ENCODE measurements at places on chromosomes 7 and 10.
A peak's percentile ranks its signal among the peaks of the same experiment; 100 is the strongest.

DNA sequence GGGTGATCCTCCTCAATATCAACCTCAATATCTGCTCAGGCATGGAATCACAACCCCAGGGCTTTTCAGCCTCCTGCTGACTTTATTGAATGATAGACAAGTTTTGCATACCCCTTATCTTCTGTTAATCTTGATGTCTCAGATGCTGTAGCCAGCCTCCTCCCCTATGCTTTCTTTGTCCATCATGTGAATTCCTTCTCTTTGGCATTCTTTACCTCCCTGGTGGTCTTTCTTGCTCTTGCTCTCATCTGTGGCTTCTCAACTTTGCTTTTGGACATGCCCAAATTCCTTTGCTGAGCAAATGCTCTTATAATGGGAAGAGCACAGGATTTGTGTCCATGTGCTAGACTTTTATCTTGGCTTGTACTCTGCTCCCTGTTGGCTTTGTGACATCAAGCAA is 73.4 kb upstream of the FAM13C start:
- no peak for DNase-seq

- no peak for DNase-seq
These were observed 662.9 kb downstream of the INHBA start for GRCh38 chr7:41039981-41040380.

DNA sequence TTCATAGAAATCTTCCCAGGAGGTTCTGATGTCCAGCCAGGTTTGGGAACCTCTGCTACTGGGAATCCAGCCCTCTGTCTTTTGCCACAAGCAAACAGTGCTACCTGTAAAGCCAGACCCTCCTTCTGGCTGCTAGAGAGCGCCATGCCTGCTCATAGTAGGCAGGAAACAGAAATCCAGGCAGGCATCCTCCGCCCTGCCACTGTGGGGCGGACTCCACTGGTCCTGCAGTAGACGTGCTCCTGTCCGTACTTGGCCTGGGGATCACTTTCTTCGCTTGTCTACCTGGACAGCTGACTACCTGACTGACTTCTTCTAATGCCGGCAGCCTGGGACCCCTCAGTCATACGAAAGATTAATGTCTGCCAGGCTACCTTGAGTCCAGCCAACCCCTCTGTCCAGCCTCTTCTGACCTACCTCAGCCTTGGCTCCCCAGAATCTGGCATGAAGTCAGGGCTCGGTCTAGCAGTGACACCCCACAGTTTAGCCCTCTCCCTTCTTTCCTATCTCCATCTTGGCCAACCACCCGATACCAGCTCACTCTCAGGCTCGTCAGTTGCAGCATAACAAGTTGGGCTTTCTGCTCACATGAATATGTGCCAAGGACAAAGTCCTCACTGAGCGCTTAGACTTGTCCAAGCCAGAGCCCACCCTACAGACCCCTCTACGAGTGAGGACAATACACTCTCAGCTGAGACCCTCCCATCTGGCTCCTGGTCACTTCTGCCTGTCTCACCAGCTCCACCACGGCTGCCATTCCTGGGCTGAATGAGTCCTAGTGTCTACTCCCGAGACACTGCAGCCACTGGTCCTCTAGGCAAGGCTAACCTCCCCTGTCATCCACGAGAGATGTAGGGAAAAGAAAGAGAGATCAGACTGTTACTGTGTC is 43.9 kb upstream of the OPALIN start:
- peak; percentile 13 for DNase-seq

GRCh38 chr7:73901823-73902597 is 41.1 kb downstream of the TMEM270 start:
- DNase-seq = no peak

DNA sequence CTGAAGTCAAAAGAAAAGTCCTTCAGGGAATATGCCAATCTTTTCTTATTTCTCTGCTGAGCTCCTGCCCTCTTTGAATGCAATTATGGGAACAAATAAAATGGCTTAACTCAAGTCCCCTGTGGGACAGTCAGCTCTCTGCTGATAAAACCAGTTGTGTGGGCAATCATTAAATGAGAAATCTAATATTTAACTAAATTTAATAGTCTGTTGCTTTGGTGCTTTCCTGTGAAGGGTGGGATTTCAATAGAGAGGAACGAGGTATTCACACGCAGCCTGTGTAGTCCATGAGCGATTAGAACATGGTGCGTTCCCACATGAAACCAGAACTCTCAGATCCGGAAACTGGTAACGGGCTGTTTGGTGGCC is 138.4 kb downstream of the PAXIP1 start:
- DNase-seq = no peak

- DNase-seq = peak; percentile 52
These were observed 57.6 kb downstream of the MMRN2 start for GRCh38 chr10:86899670-86900276.

DNA sequence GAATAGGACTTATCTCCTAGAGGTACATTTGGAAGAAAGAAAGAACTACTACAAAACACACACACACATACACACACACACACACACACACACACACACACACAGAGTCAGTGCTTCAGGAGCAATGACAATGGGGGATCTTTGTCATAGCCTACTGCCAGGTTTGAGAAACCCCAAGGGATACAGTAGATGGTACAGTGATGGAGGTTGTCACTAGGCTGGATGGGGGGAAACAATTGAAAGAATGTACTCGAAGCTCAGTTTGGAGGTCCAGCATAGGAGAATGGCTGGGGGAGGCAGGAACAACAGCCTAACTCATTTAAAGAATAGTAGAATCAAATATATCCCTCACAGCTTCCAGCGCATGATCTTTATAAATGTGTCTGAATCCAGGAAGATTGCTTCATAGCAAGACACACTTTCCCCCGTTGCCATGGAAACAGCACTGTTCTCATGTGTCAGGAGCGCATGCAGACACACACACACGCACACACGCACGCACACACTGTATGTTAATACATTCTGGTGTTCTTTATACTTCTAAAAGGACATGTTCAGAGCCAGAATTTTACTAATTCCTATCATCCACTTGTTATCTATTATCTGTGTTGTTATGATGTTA is 32.6 kb upstream of the ZNRF2 start:
- no peak for DNase-seq

- peak; percentile 57 for DNase-seq
These were observed 25.8 kb upstream of the PPP2R2D start for GRCh38 chr10:131874991-131875451.

DNA sequence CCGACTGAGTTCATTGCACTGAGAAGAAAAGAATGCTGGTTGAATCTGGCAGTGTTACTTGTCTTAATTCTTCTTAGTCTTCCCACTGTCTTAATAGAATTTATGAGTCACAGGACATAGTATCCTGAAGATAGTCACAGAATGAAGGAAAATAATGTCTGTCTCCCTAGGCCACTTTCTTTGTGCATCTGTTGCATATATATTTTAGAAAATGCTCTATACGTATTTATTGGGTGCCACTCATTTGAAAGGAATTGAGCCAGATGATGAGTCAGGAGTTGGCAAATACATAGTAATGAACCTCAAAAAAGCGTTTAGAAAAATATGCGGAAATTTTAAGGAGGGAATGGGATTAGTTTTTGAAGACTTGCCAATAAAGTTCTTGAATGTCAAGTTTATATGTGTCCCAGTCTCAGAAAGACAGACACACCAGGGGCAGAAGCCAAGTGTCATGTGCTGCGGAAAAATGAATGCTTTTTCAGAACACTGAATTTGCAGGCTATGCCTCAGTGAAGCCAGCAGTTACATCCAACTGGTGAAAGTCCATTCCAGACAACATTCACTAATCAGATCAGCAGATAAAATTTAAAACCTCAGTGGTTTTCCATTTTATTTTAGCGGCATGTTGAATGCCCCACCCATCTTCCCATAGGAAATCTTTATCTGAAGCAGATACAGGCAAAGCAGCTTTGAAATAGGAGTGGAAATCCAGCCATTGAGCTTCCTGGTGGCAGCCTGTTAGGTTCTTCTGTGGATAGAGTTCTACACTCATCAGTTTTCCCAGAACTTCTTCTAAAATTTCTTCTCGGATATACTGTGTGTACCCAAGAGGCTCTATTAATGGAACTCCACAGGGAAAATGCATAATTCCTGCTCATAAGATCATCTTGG is 308.4 kb downstream of the BICC1 start:
- no peak for DNase-seq

DNA sequence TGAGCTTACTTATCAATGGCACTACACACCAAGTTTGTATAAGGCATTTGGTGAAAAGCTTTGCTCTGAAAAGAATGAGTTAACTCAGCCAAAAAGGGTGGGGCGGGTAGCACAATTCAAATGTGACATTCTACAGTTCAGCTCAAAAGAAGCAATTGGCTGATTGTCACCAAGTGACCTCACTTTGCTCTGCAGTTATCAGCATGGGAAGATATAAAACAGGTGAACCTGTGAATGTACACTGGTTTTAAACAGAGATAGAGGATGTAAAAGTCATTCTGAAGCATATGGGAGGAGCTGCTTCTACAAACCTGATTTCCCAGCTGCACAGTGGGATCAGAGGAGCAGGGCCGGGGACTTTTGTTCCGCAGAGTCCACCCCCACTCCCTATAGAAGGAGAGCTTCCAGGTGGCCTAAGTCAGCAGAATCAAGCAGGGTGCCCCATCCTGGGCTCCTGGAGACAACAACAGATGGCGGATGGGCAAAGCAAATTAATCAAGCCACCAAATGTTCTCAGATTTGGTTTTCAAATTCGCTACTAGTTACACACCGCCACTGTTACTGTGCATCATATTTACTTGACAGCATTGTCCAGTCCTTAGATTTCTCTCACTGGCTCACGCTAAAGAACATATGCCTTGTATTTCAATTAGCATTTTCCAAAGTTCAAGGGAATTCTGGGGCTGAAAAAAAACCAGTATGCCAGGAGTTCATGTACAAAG is 27.5 kb upstream of the NPVF start:
- no peak for DNase-seq
